ENCODE measurements at places on chromosomes 6 and 20. TPM values are rescaled to one million over a fixed set of nuclear protein-coding genes. Genes with fewer than 3 reads are reported as not detected.

MICA gene
- 39.2 TPM for total RNA-seq

DNA sequence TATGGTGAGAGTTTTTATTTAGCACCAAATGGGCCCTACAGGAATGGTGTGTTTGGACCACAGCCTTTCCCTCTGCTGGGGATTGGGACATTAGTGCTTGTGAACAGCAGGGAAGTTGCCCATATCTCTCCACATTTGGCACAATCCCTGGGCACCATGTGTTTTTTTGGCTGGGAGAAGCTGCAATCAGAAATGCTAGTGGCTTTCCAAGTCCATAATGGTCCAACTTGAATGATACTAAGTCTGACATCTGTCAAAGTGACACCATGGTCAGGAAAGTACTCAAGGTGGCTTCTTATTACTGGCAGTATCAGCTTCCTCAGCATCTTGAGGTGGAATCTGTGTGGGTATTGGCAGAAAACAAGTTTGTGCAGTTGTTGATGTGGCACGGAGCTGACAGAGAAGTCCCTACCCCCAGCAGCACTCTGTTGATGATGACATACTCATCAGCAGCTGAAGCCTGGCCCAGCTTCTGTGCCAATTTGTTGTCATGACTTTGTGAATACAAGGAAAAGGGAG, 53.0 kb downstream of the SASH1 start:
- no peak for DNase-seq

DNA sequence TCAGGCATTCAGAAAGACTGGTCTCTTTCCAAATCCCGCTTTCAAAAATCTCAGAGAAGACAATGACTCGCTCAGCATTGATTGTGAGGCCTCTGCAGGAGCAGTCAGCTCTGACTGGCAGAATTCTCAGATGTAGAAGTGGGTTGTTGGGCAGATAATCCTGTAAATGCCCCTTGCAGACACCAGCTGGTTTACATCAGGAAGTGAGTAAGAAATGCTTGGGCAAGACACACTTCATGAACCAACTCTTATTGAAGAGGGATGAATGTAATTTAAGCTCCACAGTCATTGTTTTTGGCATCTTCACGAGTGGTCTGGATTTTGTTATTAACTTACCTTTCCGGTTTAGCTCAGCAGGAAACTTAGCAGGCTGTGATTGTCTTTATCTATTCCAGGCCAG, 166.6 kb downstream of the PLCB4 start:
- DNase-seq, result no peak

- DNase-seq, result peak; percentile 86
Observed at GRCh38 chr20:38152175-38152620, 12.9 kb downstream of the TGM2 start.
